ENCODE measurements at places on chromosomes 1 and 21. TPM values are rescaled to one million over a fixed set of nuclear protein-coding genes. Genes with fewer than 3 reads are reported as not detected.
A peak's percentile ranks its signal among the peaks of the same experiment; 100 is the strongest.

Gene OBSCN
- 19.3 TPM for total RNA-seq

Gene IL19
- total RNA-seq, result not detected

Gene SPATA17
- total RNA-seq, result not detected

Gene TMEM61
- 5.6 TPM for total RNA-seq

Gene RIPPLY3
- total RNA-seq, result not detected

Gene NSL1
- total RNA-seq, result 30.5 TPM

Gene NHLH1
- total RNA-seq, result 0.24 TPM

Gene PRDM16
- total RNA-seq, result 61.9 TPM

Gene SSR2
- 152 TPM for total RNA-seq

Gene ARF1
- total RNA-seq, result 291 TPM

- DNase-seq, result no peak
- H3K36me3 ChIP-seq, result no peaks in the 10 kb centered on the region
- no peak overlapping the region for H3K4me3 ChIP-seq
- H3K27ac ChIP-seq, result no peak overlapping the region
Measured at GRCh38 chr21:16502897-16503296, 773.1 kb downstream of the USP25 start.

- H3K4me1 ChIP-seq, result no peaks in the 10 kb centered on the region
- no peak overlapping the region for H3K4me3 ChIP-seq
- no peaks in the 10 kb centered on the region for H3K36me3 ChIP-seq
- no peak for DNase-seq
- H3K27ac ChIP-seq, result peak overlapping the region; percentile 69
- H3K27me3 ChIP-seq, result no peaks in the 10 kb centered on the region
Measured at GRCh38 chr1:6859415-6860343, 74.4 kb downstream of the CAMTA1 start.

GRCh38 chr1:224616756-224617409 lies 766 bp downstream of the CNIH3 start:
- no peak overlapping the region for H3K27ac ChIP-seq
- no peak for DNase-seq
- no peak overlapping the region for H3K4me3 ChIP-seq
- H3K27me3 ChIP-seq, result peaks cover 2% of the 10 kb centered on the region
- H3K36me3 ChIP-seq, result no peaks in the 10 kb centered on the region

- no peaks in the 10 kb centered on the region for H3K36me3 ChIP-seq
- H3K4me3 ChIP-seq, result no peak overlapping the region
- no peak overlapping the region for H3K27ac ChIP-seq
- peak; percentile 75 for DNase-seq
- no peaks in the 10 kb centered on the region for H3K4me1 ChIP-seq
- H3K27me3 ChIP-seq, result no peaks in the 10 kb centered on the region
Measured at GRCh38 chr1:117758444-117759316, 152.8 kb downstream of the TENT5C start.

DNA sequence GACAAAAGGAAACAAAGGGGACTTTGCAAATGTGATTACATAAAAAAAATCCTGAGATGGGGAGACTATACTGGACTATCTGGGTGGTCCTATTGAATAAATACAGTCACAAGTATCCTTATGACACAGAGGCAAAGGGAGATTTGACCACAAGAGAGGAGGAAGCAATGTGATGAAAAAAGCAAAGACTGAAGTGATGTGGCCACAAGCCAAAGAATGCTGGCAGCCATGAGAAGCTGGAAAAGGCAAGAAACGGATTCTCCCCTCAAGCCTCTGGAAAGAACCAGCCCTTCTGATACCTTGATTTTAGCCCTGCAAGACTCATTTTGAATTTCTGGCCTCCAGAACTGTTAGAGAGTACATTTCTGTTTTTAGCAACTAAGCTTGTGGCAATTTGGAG lies 36.4 kb downstream of the OLFML2B start:
- no peaks in the 10 kb centered on the region for H3K4me1 ChIP-seq
- no peaks in the 10 kb centered on the region for H3K27me3 ChIP-seq
- H3K27ac ChIP-seq, result no peak overlapping the region
- no peak overlapping the region for H3K4me3 ChIP-seq
- H3K36me3 ChIP-seq, result no peaks in the 10 kb centered on the region

GRCh38 chr1:54300401-54300800 lies 100.4 kb downstream of the MRPL37 start:
- H3K36me3 ChIP-seq, result no peaks in the 10 kb centered on the region
- no peaks in the 10 kb centered on the region for H3K27me3 ChIP-seq
- H3K27ac ChIP-seq, result no peak overlapping the region
- no peak for DNase-seq

- H3K36me3 ChIP-seq, result no peaks in the 10 kb centered on the region
- no peaks in the 10 kb centered on the region for H3K4me1 ChIP-seq
- DNase-seq, result no peak
- H3K27me3 ChIP-seq, result no peaks in the 10 kb centered on the region
Measured at GRCh38 chr1:66248746-66249145, 285.2 kb upstream of the SGIP1 start.

- DNase-seq, result peak; percentile 34
- H3K27me3 ChIP-seq, result no peaks in the 10 kb centered on the region
- H3K36me3 ChIP-seq, result no peaks in the 10 kb centered on the region
Measured at GRCh38 chr1:43279161-43279560, 6.2 kb downstream of the C1orf210 start.

- no peak overlapping the region for H3K27ac ChIP-seq
- no peaks in the 10 kb centered on the region for H3K36me3 ChIP-seq
- H3K4me3 ChIP-seq, result no peak overlapping the region
- no peaks in the 10 kb centered on the region for H3K4me1 ChIP-seq
- H3K27me3 ChIP-seq, result no peaks in the 10 kb centered on the region
Measured at GRCh38 chr1:182909578-182909977, 43.4 kb downstream of the SHCBP1L start.

DNA sequence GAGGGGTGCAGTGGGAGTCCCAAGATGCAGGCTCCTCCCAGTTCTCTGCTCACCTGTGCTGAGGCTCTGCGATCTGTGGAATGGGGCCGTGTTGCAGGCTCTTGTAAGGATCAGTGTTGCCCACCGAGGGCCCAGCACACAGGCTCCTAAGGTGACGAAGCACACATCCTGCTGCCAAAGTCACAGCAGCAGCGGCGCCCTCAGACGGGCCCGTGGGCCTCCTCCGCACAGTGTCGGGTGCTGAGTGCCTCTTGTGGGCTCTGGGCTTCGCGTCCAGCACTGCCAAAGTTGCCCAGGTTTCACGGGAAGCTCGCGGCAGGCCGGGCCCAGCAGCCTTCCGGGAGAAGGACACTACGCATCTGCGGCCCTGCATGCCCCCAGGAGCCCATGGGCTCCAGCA lies 72.1 kb upstream of the ABCG1 start:
- H3K4me1 ChIP-seq, result no peaks in the 10 kb centered on the region
- H3K27me3 ChIP-seq, result no peaks in the 10 kb centered on the region
- H3K4me3 ChIP-seq, result no peak overlapping the region
- H3K36me3 ChIP-seq, result no peaks in the 10 kb centered on the region
- no peak for DNase-seq
- H3K27ac ChIP-seq, result no peak overlapping the region

DNA sequence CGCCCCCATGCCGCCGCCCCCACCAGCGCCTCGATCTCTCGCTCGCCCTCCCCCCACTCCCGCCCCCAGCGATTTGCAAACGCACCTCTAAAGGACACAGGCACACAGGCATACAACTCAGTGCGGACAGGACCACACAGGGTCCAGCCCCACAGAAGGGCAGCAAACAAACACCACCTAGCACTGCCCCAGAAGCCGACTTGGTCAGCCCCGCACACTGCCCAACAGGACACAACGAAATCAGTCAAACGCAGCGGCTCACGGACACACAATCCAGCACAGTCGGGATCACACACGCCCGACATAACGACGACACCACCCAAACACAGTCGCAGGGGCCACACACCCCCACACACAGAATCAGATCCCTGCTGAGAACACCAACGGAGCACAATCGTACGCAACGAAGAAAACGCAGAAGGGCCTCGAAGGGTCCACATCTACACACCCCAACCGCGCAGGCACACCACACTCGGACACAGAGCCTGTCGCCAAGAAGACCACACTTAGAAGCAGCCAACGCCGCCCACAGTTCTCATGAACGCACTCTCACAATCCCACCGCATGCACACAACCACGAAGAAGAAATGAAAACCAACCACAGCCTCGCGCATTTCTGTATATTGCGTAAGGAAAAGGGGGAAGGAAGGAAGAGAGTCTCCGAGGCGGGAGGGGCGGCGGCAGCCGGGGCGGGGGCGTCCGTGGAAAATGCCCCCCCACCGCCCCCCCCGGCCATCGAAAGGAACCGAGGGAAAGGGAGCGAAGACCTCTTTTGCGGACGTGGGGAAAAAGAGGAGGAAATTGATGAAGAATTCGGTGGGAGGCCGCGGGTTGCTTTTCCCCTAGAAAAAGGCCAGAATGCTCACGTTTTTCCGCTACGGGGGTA lies 481 bp downstream of the TAL1 start:
- no peaks in the 10 kb centered on the region for H3K4me1 ChIP-seq
- H3K27ac ChIP-seq, result no peak overlapping the region
- H3K4me3 ChIP-seq, result no peak overlapping the region

- H3K4me3 ChIP-seq, result no peak overlapping the region
- no peaks in the 10 kb centered on the region for H3K36me3 ChIP-seq
- no peak overlapping the region for H3K27ac ChIP-seq
- no peaks in the 10 kb centered on the region for H3K27me3 ChIP-seq
- DNase-seq, result no peak
- no peaks in the 10 kb centered on the region for H3K4me1 ChIP-seq
Measured at GRCh38 chr1:191609305-191609704, 549.0 kb upstream of the RGS18 start.

DNA sequence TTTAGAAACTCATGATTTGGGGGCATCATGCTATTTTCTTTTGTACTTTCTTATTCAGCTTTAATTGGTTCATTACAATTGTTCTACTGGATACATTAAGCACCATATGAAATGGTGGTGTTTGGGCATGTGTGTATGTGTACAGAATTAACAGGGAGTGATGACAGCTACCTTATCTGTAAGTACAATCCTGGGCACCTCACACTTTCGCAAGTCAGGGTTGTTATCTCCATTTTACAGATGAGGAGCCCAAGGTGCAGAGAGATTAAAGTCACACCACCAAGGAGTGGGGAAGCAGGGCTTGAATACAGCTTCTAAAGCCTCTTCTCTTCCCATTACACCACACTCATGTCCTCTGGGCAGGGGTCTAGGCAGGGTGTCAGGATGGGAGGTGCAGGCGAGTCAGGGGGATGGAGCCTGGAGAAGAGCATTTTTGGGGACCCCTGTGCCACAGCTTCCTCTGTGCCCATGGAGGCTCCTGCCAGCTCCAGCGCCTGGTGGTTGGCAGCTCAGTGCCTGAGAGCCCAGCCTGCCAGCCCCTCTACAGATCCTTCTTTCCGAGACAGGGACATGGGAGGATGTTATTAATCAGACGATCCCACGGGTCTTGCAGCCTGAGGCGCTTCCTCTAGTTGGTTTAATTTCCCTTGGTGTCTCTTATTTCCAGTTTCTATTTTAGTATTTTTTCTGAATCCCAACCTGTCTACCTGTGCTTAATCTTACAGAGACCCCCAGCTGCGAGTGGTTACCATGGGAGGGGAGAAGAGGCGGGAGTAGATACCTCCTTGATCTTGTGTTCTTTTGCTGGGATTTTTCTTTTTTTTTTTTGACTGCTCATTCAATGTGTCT lies 126.2 kb upstream of the CD34 start:
- no peaks in the 10 kb centered on the region for H3K27me3 ChIP-seq
- peaks cover 14% of the 10 kb centered on the region for H3K36me3 ChIP-seq
- no peak for DNase-seq
- H3K4me3 ChIP-seq, result no peak overlapping the region
- H3K27ac ChIP-seq, result no peak overlapping the region
- no peaks in the 10 kb centered on the region for H3K4me1 ChIP-seq

DNA sequence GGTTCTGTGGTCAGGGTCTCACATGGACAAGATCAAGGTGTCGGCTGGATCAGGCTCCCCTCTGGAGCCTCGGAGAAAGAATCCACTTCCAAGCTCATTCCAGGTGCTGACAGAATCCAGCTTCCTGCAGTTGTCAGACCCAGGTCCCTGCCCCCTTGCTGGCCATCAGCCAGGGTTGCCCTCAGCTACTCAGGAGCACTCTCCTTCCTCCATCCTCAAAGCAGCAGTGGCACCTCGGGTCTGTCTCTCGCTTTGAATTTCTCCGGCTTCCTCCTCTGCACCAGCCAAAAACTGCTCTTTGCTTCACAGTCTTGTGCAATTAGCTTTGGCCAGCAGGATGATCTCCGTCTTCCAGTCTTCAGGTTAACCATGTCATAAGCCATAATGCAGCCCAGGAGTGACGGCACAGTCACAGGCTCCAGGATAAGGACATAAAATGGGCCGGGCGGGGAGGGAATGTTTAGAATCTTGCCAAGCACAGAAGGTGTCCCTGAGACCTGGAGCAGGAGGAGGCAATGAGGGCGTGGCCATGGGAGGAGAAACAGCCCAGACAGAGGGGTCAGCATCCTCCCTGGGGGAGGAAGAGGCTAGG lies 79.4 kb upstream of the SLC25A33 start:
- DNase-seq, result no peak
- no peak overlapping the region for H3K4me3 ChIP-seq
- H3K27me3 ChIP-seq, result no peaks in the 10 kb centered on the region
- no peaks in the 10 kb centered on the region for H3K36me3 ChIP-seq

DNA sequence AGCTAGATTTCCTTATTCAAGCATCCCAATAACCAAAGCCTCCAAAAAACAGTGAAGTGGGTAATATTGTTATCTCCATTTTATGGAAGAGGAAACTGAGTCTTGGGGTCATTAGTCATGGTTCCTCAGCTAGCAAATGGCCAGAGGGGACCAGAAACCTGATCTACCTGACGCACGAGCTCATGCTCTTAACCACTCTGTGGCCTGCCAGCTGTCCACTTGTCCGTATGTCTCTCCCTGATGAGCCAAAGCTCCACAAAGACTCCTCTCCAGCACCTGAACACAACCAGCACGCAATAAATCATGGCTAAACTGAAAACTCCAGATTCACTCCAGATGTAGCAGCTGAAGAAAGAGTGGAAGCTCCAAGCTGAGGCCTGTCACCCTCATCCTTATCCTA lies 5.8 kb downstream of the CAPN8 start:
- H3K27me3 ChIP-seq, result no peaks in the 10 kb centered on the region
- no peak overlapping the region for H3K4me3 ChIP-seq
- H3K36me3 ChIP-seq, result no peaks in the 10 kb centered on the region
- H3K27ac ChIP-seq, result no peak overlapping the region

- no peaks in the 10 kb centered on the region for H3K27me3 ChIP-seq
- no peaks in the 10 kb centered on the region for H3K4me1 ChIP-seq
- no peak overlapping the region for H3K27ac ChIP-seq
Measured at GRCh38 chr21:16330082-16330907, 600.5 kb downstream of the USP25 start.

DNA sequence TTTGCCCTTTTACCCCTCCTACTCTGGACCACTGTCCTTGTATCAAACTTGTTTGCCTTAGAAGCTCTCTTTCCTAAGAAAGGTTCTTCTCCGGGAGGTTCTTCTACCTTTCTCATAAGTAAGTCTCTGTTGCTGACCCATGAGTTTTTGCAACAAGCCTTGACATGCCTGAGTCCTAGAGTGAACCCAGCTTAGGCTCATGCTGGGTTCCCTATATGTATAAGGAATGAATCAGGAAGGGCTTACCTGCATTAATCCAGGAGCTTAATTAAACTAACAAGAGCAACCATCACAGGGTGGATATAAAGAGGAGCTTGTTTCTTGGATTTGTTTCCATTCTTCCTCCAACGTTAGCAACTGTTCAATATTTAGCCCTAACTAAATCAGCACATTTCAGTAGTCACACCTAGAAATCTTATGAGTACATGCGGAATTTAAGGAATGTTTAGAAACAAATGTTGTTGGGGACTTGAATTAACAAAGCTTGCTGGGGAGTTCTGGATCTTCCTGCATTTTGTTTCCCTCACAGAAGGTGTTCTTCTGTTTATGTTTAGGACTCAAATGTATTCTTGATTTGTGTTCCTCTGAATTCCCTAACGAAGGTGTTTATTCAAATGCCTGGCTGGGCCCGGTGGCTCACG lies 64.3 kb upstream of the RAB3GAP2 start:
- H3K4me1 ChIP-seq, result no peaks in the 10 kb centered on the region
- DNase-seq, result no peak
- no peak overlapping the region for H3K27ac ChIP-seq
- no peak overlapping the region for H3K4me3 ChIP-seq
